ENCODE measurements at places on chromosomes 3 and 15.

DNA sequence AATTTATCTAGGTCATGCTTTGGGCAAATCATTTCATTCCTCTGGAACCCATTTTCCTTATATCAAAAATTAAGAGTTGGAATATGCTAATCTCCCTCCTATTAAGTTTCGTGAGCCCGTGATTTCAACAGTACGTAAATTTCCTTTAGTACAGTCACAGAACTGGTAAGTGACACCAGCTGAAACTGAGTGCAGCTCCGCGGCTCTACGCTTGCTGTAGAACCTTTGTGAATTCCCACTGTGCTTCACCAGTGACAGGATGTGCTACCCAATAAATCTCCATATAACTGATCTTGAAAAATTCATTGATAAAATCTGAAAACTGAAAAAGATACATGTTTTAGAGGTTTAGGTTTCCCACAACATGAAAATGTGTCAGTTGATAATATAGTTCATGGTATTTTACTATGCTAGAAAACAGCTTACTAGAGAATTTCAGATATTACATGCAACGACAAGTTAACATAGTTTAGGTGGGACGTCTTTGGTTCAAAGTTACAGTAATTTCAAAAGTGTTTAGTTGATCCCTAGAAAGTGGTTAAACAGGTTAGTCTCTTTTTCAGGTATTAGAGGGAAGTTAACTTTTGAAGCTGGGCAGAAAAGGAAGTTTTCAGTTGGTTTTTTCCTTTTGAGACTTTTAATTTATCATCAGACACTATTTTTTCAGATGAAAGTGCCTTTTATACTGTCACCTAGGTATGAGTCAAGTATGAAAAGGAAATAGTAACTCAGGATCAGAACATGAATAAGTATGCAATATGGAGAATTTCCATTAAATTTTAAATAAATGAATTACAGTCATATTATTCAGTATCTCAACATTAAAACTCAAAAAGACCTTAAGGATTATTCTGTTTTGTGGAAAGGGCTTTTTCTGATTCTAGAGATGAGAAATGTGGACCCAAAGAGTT is 57.0 kb downstream of the PPARG start:
- no peak for DNase-seq

DNA sequence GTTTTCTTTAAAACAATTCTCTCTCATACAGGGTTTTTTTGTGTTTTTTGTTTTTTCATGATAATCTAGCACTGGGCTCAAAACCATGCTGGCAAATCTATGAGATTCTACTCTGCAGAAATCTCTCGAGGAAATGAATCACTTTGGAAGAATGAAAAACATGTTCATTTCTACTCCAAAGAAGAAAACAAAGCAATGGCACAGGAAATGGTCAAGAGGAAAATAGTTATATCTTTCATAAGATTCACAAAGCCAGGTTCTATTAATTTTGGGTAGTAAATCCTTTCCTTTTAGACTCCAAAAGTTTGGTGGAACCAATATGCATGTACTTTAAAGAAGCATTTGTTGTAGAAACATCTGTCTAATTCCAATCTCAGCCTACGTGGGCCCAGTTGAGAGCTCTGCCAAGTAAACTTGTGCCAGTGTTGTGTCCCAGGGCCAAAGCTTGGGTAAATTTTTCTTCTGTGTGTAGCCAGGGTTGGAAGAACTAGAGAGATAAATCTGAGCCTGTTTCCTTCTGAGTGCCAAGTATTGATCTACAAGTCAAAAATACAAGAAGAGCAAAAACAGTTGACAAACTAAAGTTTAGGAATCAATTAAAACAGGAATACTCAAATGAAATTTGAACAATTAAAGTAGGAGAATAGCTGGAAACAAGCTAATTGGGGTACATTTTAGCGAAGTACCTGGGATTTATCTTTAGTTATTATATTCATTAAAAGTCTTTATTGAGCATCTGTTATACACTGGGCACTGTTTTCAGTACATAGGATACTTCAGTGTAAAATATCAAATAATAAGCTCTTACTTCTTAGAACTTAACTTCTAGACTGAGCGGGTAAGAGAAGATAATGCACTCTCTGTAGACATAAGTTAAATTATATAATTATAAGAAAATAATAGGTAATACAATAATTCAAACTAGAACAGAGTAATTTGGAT is 657.5 kb upstream of the NECTIN3 start:
- DNase-seq = peak; percentile 87

- no peak for DNase-seq
Measured at GRCh38 chr15:76930831-76931396, 635 bp upstream of the RCN2 start.

GRCh38 chr3:114179575-114179974 is 723 bp upstream of the DRD3 start:
- no peak for DNase-seq
